ENCODE measurements at places on chromosomes 2 and 18.

DNA sequence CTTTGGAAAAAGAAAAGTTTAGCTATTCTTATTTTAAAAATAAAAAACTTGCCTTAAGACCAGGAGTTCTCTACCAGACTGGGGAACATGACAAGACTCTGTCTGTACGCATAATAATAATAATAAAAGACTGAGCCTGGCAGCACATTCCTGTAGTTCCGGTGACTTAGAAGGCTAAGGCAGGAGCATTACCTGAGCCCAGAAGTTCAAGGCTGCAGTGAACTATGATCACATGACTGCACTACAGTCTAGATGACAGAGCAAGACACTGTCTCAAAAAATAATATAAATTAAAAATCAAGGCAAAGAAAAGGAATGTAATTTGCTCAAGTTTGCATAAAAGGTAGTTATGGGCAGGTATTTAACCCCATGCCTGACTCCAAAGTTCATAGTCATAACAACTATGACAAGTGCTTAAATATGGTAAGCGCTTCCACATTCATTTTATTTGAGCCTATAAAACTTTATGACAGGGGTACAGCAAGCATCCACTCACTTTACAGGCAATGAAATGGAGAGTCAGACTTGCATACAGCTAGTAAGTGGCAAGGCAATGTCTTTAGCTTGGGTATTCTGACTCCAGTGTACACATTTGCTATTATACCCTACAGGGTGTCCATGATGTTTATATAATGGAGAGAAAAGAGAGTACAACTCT is 1567.8 kb upstream of the PIK3C3 start:
- no peak for DNase-seq

DNA sequence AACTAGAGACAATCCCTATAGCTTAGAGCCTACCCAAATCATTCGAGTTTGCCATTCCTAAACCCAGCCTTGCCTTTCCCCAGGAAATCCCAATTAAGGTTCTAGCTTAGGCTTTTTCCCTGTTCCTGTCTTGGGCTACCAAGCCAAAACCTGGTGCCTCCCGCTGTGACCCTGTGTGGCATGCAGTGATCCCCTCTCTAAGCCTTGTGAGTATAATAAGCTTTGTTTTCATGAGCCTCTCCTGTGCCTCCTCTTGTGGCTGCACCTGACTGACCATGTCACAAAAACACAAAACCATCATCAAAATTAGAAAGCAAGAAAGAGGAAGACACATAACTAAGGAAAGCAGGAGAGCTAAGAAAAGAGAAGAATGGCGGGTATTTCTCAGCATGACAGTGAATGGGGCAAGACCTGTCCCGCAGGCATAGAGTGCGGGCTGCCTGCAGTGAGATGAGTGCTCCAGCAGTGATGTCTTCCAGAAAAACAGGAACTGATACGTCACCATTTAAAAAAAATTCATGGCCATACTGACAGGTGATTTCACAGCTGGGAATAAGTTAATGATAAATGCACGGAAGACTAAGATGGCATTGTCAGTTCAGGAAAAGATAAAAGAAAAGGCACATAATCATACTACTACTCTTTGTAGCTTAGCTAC is 9.2 kb upstream of the PAIP2B start:
- no peak for DNase-seq

- no peak for DNase-seq
Measured at GRCh38 chr18:38444971-38445803, 879.6 kb upstream of the CELF4 start.

GRCh38 chr2:67782443-67782842 is 280.4 kb downstream of the C1D start:
- no peak for DNase-seq

DNA sequence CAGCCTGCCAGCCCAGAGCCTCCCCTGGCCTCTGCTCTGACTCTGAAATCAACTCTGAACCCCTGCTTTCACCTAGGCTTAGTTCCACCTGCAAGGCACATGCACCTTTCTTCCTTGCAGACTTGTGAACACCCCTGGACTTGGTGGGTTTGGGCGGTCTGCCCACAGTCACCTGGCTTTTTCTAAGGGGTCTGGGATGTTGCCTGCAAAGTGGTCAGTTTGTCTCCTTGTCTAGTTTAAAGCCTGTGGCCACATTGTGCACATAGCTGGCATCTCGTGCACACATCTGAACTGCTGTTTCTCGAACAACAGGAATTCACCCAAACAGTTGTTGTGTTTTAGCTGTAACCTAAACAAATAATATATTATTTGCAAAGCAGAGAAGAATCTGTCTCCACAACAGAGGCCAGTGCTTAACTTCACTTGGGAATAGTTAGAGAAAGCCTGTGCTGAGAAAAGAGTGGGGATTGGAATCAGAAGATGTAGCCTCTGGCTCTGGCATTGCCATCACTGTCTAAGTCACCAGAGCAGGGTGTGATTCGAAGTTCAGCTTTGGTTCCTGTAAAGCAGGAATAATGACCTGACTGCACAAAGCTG is 108.5 kb downstream of the TMEM18 start:
- no peak for DNase-seq

GRCh38 chr18:70907673-70908072 is 618.8 kb downstream of the SOCS6 start:
- DNase-seq: no peak

DNA sequence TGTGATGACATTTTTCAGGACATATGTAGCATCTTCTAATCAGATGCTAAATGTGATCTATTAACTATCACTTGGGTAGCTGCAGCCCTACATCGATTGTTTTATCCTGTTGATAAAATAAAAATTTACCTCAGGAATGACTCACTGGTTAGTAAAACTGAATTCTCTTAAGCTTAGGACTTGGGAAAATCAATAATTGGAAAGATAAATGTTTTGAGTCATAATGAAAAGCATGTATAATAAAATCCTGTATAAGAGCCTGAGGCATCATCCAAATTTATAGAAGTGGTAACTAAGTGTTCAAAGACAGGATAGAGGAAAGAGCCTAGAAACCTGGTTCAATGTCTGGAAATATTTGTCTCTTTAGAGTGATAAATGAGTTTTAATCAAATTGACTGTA is 168.1 kb upstream of the VWC2L start:
- no peak for DNase-seq

GRCh38 chr2:193502363-193503035 is 1307.8 kb upstream of the TMEFF2 start:
- DNase-seq: peak; percentile 96

DNA sequence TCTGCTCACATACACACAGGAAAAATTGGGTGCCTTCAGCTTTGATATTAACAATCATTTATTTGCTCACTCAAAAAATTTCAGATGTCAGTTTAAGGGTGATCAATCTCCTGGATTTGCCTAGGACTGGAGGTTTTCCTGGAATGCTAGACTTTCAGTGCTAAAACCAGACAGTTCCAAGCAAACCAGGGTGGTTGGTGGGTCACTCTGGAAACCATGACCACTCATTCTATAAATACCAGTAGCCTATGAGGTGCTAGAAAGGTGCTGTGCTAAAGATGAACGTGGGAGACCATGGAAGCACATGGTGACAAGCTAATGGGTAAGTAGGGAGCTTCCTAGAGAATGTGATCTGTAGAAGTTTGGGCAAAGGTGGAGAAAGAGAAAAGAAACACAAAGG is 25.4 kb upstream of the STPG4 start:
- DNase-seq: no peak

- no peak for DNase-seq
Measured at GRCh38 chr18:73768043-73768442, 379.6 kb downstream of the FBXO15 start.

GRCh38 chr18:46678785-46679399 is 21.9 kb upstream of the LOXHD1 start:
- DNase-seq: no peak

- no peak for DNase-seq
Measured at GRCh38 chr2:284896-285492, 2.9 kb downstream of the ALKAL2 start.

DNA sequence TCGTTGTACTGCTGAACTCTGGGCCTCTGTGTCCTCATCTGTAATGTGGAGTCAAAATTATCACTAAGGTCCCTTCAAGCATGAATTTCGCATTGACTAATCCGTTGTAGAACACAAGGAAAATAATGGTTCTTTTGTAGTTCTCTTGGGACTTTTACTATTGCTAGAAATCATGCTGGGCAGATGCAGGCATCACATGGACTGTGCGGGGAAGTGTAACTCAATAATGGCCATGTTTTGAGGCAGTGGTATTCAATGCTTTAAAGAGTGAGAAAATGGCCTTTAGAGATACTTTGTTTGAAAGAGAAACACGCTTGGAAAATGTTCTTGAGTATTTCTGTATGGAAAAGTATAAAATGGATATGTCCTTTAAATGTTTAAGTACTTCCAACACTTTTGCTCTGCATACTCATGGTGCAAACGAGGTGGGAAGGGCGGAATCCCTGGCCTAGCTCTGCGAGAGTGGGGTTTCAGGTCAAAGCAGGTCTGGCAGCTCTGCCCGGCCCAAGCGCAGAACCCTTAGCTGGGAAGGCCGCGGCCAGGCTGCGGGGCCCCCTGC is 117.3 kb upstream of the MSTN start:
- DNase-seq: no peak

GRCh38 chr18:3889803-3890202 is 439.8 kb downstream of the TGIF1 start:
- no peak for DNase-seq

DNA sequence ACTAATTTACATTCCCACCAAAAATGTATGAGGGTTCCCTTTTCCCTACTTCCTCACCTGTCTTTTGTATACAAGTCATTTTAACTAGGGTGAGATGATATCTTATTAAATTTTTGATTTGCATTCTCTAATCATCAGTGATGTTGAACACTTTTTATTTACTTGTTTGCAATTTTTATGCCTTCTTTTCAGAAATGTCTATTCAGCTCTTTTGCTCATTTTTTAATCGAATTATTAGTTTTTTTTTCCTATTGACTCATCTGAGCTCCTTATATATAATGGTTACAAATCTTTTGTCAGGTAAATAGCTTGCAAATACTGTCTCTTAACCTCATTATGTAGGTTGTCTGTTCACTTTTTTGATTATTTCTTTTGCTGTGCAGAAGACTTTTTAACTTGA is 269.4 kb downstream of the CDH19 start:
- no peak for DNase-seq

GRCh38 chr2:62968668-62969067 is 82.0 kb upstream of the OTX1 start:
- no peak for DNase-seq

DNA sequence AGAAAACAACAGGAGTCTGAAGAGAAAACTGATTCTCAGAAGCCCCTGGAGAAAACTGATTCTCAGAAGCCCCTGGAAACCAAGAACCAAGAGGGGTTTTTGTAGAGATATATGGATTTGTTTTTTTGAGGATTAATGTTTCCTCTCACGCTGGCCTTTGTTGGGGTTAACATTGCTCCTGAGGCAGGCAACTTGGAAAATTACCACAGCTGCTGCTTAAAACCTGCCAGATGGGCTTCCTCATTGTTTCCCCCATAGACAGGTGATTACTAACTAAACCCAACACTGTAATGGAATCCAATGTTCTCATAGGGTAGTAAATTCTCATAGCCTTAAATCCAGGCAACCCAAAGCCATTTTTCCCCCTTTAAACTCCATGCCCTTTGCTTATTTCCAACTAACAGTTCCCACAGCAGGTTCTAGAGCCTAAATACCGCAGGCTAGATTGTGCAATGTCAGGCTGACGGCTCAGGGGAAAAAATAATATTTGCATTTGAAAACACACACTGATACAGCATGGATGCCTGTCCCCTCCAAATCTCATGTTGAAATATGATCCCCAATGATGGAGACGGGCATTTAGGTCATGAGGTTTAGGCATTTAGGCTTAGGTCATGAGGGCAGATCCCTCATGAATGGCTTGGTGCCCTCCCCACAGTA is 272.3 kb upstream of the PKDCC start:
- no peak for DNase-seq

GRCh38 chr2:17845806-17846205 is 29.5 kb downstream of the MSGN1 start:
- DNase-seq: no peak

DNA sequence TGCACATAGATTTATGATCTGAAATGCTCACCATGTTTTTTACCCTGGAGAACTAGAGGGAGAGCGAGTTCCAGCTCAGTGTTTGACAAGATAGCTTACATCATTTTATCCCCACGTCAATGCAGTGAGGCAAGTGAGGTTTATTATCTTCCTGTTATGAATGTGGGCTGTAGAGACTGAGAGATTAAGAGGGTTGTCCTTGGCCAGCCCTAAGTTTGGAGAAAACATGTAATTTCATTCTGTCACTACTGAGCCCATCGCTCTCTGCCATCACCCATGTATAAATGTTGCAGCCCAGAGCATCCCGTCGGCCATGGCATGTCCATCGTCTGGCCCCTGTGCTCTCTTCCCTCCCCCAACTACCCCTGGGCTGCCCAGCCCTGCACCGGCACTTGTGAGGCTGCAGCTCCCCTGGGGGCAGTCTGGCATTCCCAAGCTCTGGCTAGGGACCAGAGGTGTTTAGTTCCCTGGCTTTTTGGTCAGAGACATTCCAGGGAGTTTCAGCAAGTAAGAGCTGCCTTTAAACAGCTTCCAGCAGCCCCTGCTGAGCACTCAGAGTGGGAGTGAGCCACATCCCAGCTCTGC is 136.7 kb downstream of the ANTXR1 start:
- DNase-seq: no peak

GRCh38 chr2:197216361-197216979 is 94.1 kb downstream of the ANKRD44 start:
- no peak for DNase-seq

DNA sequence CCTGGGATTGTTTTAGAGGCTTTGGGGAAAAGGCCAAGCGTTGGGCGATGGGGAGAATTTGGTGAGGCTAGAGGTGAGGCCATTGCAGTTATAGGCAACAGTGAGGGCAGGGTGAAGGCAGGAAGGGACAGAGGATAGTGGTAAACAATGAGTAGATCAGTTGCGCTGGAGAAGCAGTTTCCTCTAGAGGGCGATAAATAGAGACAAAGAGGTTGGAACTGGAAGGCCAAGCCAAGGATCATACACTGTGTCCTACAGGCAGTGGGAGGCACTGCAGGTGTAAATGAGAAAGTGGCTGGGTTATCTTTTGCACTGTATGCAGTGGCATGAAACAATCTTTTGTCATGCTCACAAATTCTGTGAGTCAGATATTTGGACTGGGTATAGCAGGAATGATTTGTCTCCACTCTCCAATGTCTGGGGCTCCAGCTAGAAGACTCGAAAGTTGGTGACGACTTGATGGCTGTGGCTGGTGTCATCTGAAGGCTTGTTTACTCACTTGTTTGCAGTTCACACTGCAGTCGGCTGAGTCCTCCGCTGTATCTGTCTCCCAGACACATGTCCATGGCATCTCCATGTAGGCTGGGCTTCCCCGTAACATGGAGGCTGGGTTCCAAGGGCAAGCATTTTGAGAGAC is 82.1 kb downstream of the TNP1 start:
- DNase-seq: peak; percentile 81

- no peak for DNase-seq
Measured at GRCh38 chr2:68454719-68455118, 12.4 kb downstream of the FBXO48 start.

- no peak for DNase-seq
Measured at GRCh38 chr2:221070106-221070505, 502.0 kb downstream of the EPHA4 start.

- no peak for DNase-seq
Measured at GRCh38 chr2:166419616-166419934, 43.8 kb upstream of the SCN9A start.

Data from NCI-H2029 (cell line).